ENCODE measurements at places on chromosomes 5 and 9. TPM values are rescaled to one million over a fixed set of nuclear protein-coding genes. Genes with fewer than 3 reads are reported as not detected.

- no peak for DNase-seq
Observed at GRCh38 chr9:133124123-133124906, 3.3 kb upstream of the RALGDS start.

GRCh38 chr5:176803943-176804498 is 6.3 kb upstream of the UNC5A start:
- DNase-seq, result no peak

- no peak for DNase-seq
Observed at GRCh38 chr5:2459251-2459650, 292.2 kb downstream of the IRX2 start.

DNA sequence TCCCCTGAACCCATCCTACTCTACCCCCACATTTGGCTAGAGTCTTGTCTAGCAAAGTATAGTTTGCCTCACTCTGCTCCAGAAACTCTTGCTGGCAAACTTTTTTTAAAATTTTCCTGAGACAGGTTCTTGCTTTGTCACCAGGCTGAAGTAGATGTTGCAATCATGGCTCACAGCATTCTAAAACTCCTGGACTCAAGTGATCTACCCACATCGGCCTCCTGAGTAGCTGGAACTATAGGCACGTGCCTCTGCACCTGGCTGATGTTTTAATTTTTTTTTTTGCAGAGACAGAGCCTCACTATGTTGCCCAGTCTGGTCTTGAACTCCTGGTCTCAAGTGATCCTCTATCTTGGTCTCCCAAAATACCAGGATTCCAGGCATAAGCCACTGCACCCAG is 175.8 kb upstream of the FBXL17 start:
- no peak for DNase-seq

DNA sequence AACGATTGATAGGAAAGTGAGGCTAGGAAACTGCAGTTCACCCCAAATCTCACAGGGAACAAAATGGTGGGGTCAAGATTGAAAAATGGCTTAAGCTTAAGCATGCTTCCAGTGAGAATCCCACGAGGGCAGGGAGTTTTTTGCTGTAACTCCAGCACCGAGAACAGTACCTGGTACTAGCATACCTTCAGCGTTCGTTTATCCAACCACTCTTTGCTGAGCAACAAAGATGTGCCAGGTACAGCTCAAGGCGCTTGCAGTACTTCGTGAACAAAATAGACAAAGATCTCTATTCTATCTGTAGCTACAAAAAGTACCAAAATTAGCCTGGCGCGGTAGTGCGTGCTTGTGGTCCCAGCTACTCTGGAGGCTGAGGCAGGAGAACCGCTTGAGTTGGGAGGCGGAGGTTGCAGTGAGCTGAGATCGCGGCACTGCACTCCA is 778 bp upstream of the PPP6C start:
- DNase-seq, result no peak

GRCh38 chr9:16385590-16385989 is 484.9 kb downstream of the BNC2 start:
- no peak for DNase-seq

DNA sequence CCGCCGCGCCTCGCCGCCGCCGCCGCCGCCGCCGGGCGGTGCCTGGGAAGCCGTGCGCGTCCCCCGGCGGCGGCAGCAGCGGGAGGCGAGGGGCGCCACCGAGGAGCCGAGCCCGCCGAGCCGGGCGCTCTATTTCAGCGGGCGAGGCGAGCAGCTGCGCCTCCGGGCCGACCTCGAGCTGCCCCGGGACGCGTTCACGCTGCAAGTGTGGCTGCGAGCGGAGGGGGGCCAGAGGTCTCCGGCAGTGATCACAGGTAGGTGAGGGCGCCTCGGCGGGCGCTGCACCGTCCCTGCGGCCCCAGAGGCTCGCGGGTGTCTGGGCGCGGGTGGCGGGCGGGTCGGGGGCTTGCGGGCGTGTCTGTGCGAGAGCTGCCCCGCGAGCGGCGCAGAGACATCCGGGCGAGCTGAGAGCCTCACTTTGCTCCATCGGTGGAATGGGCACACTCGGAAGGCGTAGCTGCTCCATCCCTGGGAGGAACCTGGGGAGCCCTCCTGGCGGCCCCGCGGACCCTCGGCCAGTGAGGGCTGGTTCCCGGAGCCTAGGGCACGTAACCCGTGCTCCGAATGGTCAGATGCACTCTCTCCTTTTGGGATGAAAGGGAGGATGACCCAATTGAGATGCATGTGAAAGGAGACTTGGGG is 864 bp downstream of the PAPPA start:
- DNase-seq, result no peak

DNA sequence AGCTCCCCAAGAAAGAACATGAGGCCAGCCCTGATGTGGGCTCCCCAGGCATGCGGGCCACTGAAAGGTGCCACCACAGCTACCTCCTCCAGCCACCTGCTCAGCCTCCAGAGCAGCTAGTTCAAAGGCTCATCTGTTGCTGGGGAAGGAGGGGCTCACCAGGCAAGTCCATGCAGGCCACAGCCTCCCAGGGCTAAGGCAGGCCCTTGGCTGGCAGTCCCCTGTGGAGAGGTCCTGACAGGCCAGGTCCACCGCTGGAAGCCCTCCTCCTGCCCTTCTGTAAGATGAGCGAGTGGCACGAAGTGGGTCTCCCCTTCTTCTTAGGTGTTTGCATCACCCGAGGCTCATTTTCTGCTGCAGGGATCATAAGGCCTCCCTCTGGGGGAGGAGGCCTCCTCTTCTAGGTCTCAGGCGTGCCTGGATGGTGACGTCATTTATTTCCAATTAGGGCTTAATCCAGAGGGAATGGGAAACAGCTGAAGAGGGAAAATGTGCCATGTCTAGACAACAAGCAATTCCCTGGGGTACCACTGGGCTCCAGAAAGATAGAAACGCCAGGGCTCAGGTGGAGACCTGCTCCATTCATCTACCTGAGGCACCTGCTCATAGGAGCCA is 91.6 kb downstream of the CFAP90 start:
- no peak for DNase-seq

GRCh38 chr5:83404182-83404716 is 67.3 kb upstream of the VCAN start:
- DNase-seq, result no peak

GRCh38 chr9:112605518-112605917 is 112.4 kb downstream of the INIP start:
- DNase-seq, result no peak

GRCh38 chr5:171505473-171506043 is 86.1 kb downstream of the FGF18 start:
- no peak for DNase-seq

GRCh38 chr9:131276094-131276888 is at the start of gene FAM78A:
TSS of gene FAM78A (minus strand) at chr9:131276510. CDS start at chr9:131276179, 331 bp downstream.
- DNase-seq, result no peak

GRCh38 chr5:179902763-179903158 is 4.9 kb downstream of the TBC1D9B start:
- no peak for DNase-seq

- no peak for DNase-seq
Observed at GRCh38 chr9:109507421-109507838, 9.3 kb upstream of the PTPN3 start.

DNA sequence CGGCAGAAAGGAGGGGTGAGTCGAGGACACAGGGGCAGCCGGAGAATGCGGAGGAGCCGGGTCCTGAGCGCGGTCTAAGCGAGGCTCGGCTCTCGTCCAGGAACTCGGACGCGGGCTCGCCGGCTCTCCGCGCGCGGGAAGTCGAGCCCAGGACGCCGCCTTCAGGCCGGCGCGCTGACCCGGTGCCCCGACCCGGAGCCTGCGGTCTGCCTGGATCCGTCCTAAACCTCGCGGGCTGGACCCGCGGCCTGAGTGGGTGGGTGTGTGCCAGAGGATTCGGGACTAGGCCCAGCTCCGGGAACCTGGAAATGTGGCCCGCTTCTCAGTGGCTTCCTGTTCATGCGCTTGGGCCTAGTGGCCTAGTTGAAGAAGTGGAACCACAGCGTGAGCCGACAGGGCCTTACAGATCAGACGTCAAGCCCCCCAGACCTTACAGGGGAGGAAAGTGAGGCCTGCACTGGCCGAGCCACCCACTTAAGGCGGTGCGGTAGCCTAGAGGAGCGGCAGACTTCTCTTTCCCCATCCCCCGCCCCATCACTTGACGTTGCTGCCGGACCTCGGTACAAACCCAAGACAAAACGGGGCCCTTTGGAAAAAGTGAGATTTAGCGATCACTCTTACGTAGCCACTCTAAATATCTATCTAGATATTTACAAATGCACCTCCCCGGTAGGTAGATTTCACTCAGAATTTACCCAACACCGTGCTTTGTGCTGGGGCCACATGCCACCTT is 1.2 kb downstream of the CDKN2B-AS1 start:
- DNase-seq, result no peak

- DNase-seq, result no peak
Observed at GRCh38 chr9:88462191-88462590, 72.8 kb upstream of the NXNL2 start.

DNA sequence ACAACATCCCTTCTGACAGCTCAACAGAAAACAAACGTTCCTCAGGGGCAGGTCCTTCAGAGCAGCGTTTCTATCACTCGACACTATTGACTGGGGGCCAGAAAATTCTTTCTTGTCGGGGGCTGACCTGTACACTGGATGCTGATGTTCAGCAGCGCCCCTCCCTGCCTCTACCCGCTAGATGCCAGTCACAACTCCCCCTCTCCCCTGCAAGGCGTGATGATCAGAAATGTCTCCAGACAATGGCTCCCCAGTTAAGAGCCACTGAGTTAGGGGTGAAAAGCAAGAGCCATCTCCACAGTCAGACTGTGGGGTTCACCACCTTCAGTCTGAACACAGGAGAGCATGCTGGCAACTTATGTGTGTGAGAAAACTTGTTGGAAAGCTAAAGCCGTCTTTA is 39.8 kb downstream of the SERINC5 start:
- no peak for DNase-seq

- no peak for DNase-seq
Observed at GRCh38 chr9:37534901-37535300, 41.3 kb downstream of the FBXO10 start.

- DNase-seq, result no peak
Observed at GRCh38 chr9:127066851-127067136, 55.6 kb downstream of the ANGPTL2 start.

DNA sequence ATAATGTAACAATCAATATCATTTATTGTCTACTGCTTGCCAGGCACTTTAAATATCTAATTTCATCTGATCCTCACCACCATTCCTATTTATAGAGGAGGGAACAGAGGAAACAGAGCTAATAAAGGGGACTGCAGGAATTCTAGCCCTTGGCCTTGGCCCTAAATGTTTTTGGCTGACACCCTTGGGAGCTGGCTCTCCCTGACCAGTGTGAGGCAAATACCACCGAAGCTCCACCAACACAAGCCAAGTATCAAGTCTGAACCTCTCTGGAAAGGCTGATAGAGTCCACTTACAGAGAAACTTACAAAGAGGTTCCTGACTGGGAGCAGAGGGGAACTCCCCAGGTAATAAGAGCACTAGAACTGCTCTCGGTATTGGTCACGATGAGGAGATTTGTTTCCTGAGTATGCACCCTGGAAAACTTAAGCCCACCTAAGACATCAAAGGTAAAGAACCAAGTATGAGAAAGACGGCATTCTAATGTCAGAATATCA is 243.1 kb upstream of the PANK3 start:
- no peak for DNase-seq

- DNase-seq, result no peak
Observed at GRCh38 chr5:14342306-14342705, 199.2 kb downstream of the TRIO start.

- no peak for DNase-seq
Observed at GRCh38 chr5:10567781-10568321, 4.0 kb downstream of the ANKRD33B start.

GRCh38 chr5:30765227-30765626 is 428.3 kb upstream of the CDH6 start:
- DNase-seq, result no peak

IL7R gene
- total RNA-seq, result 0.41 TPM

IFNA2 gene
- not detected for total RNA-seq

TIMD4 gene
- under 0.01 TPM for total RNA-seq

HOMER1 gene
- total RNA-seq, result 205 TPM

TMEM252 gene
- not detected for total RNA-seq

ADAMTSL2 gene
- total RNA-seq, result 2.4 TPM

SHOC1 gene
- not detected for total RNA-seq

C9orf43 gene
- total RNA-seq, result 1.2 TPM

FAM153A gene
- total RNA-seq, result 2.4 TPM

OR1Q1 gene
- total RNA-seq, result not detected

ITGA1 gene
- total RNA-seq, result 4.5 TPM

GPX3 gene
- total RNA-seq, result 4.1 TPM

SOX30 gene
- under 0.01 TPM for total RNA-seq

RPL37 gene
- total RNA-seq, result 1,378 TPM

CCDC192 gene
- not detected for total RNA-seq

SPATA31A3 gene
- not detected for total RNA-seq

PRRX2 gene
- not detected for total RNA-seq

PPP2CA gene
- 141 TPM for total RNA-seq

LCN9 gene
- not detected for total RNA-seq

CCL19 gene
- total RNA-seq, result not detected

ADAMTS19 gene
- 6.5 TPM for total RNA-seq

SUSD3 gene
- total RNA-seq, result 0.41 TPM
